NCI-H1417 (cell line): ENCODE measurements at places on chromosomes 11 and 22.

DNA sequence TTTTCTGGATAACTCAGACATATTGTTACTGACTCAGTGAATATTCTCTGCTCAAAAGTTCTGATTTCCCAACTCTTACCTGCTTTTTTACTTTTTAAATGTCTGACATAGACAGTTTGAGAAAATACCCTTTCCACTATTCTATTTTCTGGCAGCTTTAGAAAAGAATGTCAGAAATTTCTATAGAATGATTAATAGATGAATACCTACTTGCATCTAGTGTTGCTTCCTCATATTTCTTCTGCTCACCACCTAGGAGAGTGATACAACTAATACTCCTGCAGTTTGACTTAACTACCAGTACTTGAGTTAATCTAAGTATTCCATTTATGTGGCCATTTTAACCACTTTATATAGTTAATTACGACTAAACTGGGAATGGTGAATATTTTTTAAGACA lies 55.2 kb downstream of the KDM2A start:
- no peak for DNase-seq

- no peak for DNase-seq
Measured at GRCh38 chr11:129013737-129014475, 71.2 kb upstream of the TP53AIP1 start.

- DNase-seq = no peak
Measured at GRCh38 chr11:15969701-15970329, 386.5 kb downstream of the SOX6 start.

DNA sequence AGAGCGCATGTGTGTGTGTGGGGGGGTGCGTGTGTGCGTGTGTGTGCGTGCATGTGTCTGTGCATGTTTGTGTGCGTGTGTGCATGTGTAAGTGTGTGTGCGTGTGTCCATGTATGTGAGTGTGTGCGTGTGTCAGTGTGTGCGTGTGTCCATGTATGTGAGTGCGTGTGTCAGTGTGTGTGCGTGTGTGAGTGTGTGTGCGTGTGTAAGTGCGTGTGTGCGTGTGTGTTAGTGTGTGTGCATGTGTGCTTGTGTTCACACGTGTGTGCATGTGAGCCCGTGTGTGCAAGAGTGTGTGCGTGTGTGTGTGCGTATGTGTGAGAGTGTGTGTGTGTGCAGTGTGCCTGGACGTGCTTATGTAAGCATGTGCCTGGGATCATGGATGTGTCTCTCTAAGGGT lies 14.7 kb upstream of the APOL6 start:
- no peak for DNase-seq

DNA sequence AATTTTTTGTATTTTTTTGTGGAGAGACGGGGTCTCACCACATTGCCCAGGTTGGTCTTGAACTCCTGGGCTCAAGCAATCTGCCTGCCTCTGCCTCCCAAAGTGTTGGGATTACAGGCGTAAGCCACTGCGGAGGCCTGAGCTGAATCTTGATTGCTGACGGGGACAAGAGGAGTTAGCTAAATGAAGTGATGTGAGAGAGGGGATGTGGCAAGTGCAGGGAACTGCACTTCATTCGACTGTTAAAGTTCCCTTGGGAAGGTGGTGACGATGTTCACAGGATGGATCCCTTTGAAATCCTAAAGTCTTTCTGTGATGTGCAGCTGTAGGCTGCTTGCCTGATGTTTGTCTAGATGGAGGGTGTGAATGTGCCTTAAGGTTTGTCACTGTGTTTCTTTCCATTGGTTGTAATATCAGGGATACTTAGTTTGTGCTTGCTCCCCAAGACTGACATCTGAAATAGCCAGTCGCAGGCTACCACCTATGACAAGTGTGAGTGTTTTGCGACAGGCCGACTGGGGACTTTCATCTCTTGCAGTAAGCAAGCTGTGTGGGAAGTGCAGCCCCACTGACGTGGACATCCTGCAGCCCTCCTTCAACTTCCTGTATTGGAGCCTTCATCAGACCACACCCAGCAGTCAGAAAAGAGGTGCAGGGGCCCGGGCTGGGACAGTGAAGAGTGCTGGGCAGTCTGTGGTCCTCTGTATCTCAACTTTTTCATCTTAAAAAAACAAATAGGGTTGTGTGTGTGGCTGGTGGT lies 19.6 kb upstream of the CCDC134 start:
- DNase-seq = no peak

GRCh38 chr11:65575568-65576231 lies at the start of gene EHBP1L1:
TSS of gene EHBP1L1 (plus strand) at chr11:65576053. CDS start at chr11:65576303, 250 bp downstream.
- peak; percentile 66 for DNase-seq
